ENCODE measurements at places on chromosomes 4 and X.

- no peak for DNase-seq
Observed at GRCh38 chr4:122764071-122764820, 31.7 kb downstream of the BBS12 start.

DNA sequence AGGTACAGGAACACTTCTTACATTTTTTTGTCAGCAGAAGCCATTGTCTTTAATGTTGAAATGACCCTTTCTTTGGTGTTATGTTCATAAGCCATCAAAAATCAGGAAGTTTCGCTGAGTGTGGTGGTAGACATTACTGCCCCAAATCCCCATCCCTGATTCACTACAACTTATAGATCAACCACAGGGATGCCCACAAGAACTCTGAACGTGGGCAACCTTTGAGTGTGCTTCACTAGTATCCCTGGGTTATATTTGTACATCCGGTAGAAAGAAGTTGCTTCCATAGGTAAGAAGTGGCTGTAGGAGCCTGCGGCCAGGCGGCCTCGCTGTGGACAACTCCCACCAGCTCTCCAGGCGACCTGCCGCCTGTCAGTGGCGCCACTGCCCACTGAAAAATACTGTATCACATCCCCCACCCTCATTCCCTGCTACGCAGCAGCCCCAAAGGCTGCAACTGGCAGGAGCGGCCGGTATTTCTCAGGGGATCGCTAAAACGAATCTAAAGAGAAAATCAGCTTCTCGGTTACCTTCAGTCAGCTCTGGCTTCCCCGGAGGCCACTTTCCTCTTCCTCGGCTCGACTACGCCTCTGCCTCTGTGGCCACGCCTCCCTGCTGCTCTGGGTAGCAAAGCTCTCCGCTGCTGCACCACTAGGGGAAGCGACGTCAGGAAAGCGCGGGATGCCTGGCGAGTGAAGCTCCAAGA, 13.9 kb upstream of the ETDC start:
- DNase-seq = no peak

GRCh38 chr4:99324979-99325378, 3.8 kb upstream of the ADH1B start:
- DNase-seq = no peak

DNA sequence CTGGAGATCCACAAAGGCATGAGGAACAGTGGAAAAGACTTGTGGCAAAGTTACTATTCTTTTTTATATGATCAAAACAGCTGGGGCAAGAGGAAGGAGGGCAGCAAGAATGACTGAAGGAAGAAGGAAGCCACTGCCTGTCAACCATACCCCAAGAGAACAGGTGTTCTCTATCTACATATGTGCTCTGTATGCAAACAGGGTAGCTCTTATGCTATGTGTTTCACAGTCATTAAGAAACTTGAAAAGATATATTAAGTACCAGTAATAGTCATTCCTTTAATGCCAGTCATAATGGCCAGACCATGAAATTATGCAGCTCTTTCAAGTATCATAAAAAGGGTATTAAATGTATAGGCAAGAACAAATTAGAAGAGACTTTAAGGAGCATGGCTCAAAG, 363.9 kb downstream of the KLHL13 start:
- no peak for DNase-seq

GRCh38 chr4:123579961-123580360, 183.4 kb downstream of the SPRY1 start:
- no peak for DNase-seq

GRCh38 chr4:124322234-124323065, 390.1 kb downstream of the ANKRD50 start:
- no peak for DNase-seq

GRCh38 chr4:52250154-52250553, 199.1 kb downstream of the SPATA18 start:
- no peak for DNase-seq

- DNase-seq = no peak
Observed at GRCh38 chrX:46202733-46203514, 342.3 kb downstream of the ZNF674 start.

DNA sequence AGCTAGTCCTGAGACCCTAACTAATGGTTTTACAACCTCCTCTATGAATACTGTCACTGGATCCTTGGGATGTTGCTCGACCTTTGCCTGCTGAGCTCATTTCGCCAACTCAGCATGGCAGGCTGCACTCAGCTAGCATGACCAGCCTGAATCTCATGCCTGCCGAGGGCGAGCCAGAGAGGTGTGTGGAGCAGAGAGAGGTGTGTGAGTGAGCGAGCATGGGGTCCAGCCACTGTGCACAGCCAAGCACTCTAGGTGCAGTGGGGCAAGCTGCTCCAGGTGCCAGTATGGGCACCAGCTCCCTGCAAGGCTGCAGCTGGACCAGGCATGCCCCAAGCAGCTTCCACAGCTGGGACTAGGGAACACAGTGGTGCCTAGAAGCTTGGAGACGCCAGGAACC, 410.9 kb downstream of the PCDH10 start:
- DNase-seq = no peak

GRCh38 chrX:28133763-28134162, 152.5 kb upstream of the DCAF8L1 start:
- DNase-seq = no peak

- no peak for DNase-seq
Observed at GRCh38 chr4:8681391-8681790, 88.8 kb downstream of the CPZ start.

DNA sequence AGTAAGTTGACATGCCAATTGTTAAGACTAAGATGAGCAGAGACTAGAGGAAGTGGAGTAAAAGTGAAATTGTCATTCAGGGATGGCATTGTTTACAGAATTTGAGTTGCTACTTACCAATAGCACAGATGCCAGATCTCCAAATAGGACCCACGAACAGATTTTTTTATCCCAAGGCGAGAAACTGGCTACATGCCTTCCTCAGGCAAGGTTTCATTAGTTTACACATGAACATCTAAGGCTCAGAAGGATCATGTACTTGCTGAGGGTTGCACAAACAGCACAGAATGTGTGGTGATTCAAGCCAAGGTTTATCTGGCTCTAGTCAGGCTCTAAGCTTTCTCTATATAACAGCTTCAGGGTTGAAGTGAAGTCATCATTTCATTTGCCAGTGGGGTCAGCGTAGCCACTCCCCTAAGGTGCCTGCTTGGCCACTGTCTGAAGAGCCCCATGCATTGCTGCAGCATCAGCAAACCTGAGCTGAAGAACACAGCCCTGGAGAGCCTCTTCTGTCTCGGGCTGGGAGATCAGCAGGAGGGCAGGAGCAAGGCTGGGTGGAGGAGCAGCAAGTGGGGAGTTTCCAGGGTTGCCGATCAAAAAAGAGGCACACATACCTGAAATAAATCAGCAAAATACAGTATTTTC, 193.0 kb upstream of the LCORL start:
- no peak for DNase-seq
